ENCODE measurements at places on chromosomes 7 and 10.

DNA sequence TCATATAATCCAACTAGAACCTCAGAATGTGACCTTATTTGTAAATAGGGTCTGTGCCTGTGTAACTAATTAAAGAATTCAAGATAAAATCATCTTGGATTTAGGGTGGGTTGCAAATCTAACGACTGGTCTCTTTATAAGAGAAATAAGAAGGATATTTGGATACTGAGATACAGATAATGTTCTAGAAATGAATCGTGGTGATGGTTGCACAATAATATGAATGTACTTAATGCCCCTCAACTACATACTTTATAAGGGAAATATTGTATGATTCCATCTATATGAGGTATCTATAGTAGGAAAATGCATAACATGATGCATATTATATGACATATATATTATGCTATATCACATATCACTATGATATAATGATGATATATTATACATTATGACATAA, 265.7 kb downstream of the SEMA3D start:
- no peak for DNase-seq

DNA sequence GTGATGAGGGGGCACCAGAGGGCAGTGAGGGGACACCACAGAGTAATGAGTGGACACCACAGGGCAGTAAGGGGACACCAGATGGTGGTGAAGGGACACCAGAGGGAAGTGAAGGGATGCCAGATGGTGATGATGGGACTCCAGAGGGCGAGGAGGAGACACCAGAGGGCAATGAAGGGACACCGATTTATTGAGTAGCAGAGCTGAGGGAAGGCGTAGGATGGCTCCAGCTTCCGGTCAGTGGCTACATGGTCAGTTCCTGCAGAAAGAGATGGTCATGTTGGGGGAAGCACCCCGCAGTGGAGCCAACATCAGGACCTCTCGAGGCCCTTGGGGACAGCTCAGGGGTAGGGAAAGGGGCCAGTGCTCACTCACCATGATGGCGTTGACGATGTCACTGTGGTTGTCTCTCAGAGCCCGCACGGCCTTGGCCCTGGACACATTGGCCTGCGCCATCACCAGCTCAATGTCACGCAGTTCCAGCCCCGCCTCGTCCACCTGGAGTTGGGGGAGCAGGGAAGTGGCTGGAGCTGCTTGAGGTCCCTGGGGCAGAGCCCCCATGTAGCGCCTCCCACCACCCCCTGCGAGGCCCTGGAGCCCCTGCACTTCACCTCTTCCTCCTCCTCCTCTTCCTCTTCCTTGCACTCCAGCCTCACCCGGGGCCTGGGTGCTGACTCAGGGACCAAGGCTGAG, 8.4 kb downstream of the NACAD start:
- no peak for DNase-seq

DNA sequence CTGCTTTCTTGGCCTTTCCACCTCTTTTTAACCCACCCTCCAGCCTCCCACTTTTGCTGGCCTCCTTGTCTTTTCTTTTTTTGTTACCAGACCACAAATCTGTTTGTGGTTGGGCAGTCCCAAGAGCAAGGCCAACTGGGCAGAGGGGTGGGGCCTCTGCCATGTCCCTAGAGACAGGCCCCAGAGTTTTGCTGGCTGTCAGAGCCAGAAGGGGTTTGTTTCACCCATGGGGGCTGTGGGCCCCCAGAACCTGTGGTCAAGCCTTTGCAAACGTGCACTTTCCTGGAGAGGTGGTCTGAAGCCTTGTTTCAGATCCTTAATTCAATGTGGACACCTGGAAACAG, 10.3 kb downstream of the ZMIZ1 start:
- DNase-seq: no peak

- no peak for DNase-seq
Observed at GRCh38 chr10:47243791-47244190, 56.2 kb upstream of the GDF10 start.

- DNase-seq: no peak
Observed at GRCh38 chr10:67722113-67722512, 26.1 kb upstream of the CTNNA3 start.

- DNase-seq: no peak
Observed at GRCh38 chr10:61279400-61279799, 173.8 kb downstream of the TMEM26 start.

DNA sequence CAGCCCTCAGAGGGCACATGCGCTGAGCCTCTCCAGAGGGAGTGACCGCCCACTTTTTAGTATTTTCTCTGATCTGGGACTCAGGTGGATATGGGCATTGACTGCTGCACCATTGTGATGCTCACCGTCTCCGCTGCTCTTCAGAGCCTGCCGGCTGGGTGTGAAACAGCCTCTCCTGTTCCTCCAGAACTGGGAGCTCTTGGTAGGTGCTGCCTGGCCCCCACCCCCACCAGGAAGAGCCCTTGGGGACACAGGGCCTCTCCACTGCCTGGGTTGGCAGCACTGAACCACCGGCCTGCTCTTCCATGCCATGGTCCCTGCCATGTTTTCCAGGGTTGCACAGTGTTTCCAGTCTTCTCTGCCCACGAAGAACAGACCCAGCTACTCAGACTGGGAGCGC, 36.3 kb downstream of the ARHGAP22 start:
- no peak for DNase-seq

DNA sequence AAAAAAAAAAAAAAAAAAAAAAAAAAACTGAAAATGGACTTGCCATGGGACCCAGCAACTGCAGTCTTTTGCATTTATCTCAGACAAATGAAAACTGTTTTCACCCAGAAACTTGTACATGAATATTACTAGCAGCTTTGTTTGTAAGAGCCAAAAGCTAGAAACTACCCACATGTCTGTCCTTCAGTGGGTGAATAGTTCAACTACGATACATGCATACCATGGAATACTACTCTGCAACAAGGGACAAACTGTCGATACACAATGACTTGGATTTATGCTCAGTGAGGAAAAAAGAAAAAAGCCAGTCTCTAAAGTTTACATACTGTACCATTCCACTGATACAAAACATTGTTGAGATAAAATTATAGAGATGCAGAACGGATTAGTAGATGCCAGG, 195.6 kb downstream of the KIAA1217 start:
- no peak for DNase-seq

DNA sequence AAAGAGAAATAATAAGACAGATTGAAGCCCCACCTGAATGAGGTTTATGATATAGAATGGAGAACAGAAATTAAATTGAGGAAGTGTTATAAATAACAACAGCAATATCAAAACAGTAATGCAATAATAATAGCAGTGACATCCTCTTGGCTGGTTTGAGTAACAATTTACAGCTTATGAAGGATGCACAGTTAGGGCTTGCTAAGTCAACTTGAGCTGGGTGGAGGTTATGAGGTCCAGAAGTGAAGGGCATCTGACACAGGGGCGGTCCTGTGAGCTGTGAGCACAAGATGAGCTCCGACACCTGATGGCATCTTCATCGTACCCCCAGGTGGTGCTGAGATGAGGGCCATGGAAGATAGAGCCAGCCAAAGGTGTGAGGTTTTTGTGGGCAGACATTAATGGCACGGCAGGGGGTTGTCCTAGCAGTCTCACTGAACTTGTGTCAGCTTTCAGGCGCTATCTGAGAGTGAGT, 30.5 kb downstream of the ARHGAP22 start:
- no peak for DNase-seq

DNA sequence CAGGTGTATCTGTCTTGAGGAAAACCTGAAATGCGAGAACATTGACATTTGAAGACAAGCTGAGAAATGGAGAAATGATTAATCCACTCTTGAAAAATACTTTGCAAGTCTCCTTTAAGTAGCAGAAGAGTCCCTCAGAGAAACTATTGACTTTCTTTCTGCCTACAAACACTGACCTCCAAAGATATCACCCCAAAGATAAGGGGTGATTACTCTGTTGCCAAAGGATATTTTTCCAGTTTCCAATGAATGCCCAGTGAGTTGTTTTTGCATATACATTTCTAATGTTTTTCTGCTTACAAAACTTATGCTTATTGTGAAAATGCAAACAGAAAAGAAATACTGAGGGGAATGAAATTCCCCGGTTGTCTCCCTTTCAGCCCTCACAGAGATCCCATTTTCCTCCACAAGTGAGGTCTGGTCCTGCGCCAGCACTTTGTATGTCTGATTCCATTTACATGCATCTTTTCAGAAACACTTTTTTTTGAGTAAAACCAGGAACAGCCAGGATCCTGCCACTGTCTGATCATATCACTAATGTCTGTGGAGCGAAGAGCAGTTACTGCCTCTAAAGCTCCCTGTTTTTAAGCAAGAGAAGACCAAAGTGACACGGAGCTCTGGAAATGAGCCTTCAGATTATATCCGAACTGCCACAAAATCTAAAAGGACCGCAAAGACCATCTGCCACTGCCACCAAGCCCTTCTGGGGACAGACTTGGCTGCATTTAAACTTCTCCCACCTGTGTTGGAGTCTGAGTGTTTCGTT, 82.9 kb upstream of the PDCD4 start:
- no peak for DNase-seq

DNA sequence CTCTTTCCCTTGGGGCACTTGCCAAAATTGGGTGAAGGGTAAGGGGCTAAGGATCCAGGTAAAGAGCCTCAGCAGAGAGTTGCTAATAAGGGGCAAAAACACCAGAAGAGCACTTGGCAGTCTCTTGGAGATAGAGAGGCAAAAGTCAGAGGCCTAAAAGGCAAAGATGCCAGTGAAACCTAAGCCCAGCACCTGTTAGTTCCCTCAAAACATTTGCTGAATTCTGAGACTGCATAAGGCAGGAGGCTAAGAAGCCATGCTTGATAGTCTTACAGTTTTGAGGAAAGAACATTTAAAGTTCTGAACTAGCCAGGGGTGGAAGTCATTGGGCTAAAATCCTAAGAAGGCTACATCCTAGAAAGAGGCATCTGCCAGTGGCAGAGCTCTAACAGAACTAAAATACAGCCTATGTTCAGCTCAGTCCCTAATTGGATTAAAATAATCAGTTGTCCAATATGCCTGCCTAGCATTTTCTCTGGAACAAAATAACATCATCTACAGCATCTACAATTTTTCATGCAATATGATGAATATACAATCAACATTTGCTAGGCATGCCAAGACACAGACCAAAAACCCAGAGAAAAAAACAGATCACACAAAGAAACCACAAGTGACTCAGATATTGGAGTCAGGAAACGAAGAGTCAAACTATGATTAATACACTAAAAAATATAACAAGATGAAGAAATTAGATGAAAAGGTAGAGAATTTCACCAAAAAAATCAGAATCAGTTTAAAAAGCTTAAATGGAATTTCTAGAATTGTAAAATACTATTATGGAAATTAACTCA, 7.7 kb downstream of the HTR7 start:
- no peak for DNase-seq

- no peak for DNase-seq
Observed at GRCh38 chr10:35712486-35712885, 70.4 kb upstream of the FZD8 start.

DNA sequence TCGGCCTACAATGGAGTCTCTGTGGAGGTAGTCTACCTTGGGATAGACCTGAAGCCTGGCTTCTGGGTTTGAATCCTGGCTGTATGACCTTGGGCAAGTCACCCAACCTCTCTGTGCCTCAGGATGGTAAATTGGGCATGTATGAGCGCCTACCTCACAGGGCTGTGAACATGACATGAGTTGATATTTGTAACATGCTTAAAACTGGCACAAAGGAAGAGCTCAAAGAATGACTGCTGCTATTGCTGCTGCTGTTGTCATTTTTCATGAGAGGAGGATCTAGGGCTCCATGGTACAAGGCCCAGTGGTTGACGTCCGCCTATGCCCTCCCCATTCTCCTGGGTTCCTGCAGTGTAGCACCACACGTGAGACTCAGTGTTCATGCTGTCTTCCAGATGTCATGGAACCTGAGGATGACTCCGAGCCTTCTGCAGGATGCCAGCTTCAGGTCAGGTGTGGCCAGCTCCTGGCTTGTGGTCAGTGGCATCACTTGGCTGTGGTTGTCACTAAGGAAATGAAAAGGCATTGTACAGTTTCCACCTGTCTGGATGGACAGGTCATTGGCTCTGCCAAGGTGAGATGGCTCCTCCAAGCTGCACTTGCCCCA, 95.0 kb downstream of the WDFY4 start:
- DNase-seq: no peak

GRCh38 chr10:118330295-118331076, 11.6 kb downstream of the FAM204A start:
- no peak for DNase-seq

- no peak for DNase-seq
Observed at GRCh38 chr7:75967487-75967997, 26.9 kb downstream of the TMEM120A start.
